Epithelial cell of umbilical artery (primary cell): ENCODE measurements at places on chromosomes 6 and 20. TPM values are rescaled to one million over a fixed set of nuclear protein-coding genes. Genes with fewer than 3 reads are reported as not detected.

ENPP5 gene
- not detected in 2 replicates for total RNA-seq

LINC00237 gene
- total RNA-seq, result not detected in 2 replicates

ZNF334 gene
- under 0.01 and 1.7 TPM in 2 replicates for total RNA-seq

ADAM33 gene
- total RNA-seq, result 0.32 and 0.76 TPM in 2 replicates

C20orf141 gene
- not detected in 2 replicates for total RNA-seq

RIMS4 gene
- total RNA-seq, result not detected in 2 replicates

OR12D3 gene
- total RNA-seq, result not detected in 2 replicates

ARG1 gene
- not detected in 2 replicates for total RNA-seq

CENPW gene
- 18.8 and 28.9 TPM in 2 replicates for total RNA-seq

OPN5 gene
- not detected in 2 replicates for total RNA-seq
